ENCODE measurements at places on chromosomes 5 and 9.
A peak's percentile ranks its signal among the peaks of the same experiment; 100 is the strongest.

GRCh38 chr5:62333250-62333794 lies 27.3 kb downstream of the KIF2A start:
- DNase-seq, result no peak

DNA sequence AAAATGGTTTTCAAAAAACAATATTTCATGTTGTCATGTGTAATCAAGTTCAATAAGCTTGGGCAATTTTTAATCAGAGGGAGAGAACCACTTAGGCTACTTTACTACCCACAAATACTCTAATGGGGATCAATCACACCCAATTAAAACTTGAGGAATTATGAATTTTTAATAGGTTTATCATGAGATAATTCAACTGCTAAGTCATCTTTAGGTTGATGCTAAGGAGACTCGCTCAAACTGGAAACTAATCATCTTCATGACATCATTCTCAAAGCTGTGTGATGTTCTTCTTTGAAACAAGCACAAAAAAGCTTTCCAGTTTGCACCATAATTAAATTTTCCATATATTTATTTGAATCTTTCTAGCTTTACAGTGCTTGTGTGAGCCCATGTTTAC lies 867.5 kb downstream of the MAT2B start:
- no peak for DNase-seq

DNA sequence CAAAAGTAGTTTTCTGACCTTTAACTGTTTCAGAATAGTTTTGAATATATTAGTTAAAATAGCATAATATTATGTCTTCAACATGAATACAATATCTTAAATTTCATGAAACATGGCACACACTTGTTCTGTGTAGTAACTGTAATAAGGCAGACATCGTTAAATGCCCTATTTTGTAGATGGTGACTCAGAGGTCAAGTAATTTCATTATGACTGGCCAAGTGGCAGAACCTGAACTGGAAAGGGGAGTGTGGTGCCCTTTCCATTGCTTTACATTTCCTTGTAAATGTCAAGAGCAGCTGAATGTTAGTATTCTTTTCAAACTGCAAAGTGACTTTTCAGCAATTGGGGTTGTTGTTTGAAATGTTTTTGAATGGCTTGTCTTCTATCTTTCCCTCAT lies 201.2 kb upstream of the CDKN2B start:
- DNase-seq, result no peak

DNA sequence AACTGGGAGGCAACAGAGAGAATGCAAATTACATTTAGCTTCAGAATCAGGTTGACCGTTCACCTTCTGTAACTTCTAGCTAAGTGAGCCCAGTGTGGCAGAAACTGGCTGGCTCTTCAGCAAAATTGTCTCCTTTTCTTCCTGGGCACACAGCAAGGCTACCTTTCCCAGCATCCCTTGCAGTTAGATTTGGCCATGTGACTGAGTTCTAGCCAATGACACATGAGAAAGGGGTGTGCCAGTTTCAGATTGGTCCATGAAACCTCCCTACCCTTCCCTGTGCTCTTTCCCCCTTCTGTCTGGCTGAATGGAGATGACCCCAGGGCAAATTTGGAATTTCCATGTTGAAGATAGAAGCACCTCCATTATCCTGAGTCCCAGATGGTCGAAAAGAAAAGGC lies 72.5 kb upstream of the SMIM23 start:
- no peak for DNase-seq

DNA sequence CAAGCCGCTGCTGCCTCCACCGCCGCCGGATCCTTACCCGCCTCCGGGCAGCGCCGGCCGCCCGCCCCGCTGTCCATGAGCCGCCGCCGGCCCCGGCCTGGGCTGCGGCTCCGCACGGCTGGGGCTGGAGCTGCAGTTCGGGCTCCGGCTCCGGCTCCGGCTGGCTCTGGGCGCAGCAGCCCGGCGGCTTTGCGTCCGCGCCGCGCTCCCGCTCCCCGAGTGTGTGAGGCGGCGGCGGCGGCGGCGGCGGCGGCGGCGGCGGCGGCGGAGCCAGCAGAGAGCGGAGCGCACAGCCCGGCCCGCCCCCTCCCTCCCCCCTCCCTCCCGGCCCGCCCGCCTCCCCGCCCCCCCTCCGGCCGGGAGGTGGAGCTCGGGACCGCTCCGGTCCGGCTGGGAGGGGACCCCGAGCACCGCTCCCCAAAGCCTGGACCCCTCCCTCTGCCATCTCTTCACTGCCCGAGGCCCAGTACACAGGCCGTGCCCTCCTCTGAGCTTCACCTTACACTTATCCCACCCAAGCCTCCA lies at the start of gene PCDH1:
PCDH1 (minus strand) TSS at position 225 of the 525 bp plus-strand sequence; CDS start at position 77, 148 bp downstream.
- peak; percentile 18 for DNase-seq

DNA sequence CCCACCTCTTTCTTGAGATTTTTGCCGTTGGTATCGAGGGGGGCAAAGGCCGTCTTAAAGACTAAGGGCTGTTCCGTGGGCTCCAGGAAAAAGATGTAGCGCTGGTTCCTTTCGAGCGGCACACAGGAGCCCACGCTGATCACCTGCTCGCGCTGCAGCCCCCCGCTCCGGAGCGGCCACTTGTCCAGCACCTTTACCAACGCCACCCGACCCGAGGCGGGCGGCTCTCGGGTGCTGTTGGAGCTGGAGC lies 781 bp downstream of the NRG2 start:
- no peak for DNase-seq

GRCh38 chr5:56088967-56089829 lies 94.4 kb upstream of the IL6ST start:
- no peak for DNase-seq

DNA sequence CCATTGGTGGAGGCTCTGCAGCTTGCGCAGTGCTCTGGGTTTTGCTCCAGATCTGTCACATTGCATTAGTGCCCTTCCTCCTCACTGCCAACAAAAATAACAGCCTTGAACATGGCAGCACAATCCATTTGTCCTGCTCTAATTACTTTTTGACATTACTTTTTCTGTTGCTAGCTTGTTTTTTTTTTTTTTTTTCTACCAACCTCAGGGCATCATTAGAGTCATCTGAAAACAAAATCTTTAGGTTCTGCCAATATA lies 117.5 kb upstream of the NR5A1 start:
- DNase-seq, result no peak

DNA sequence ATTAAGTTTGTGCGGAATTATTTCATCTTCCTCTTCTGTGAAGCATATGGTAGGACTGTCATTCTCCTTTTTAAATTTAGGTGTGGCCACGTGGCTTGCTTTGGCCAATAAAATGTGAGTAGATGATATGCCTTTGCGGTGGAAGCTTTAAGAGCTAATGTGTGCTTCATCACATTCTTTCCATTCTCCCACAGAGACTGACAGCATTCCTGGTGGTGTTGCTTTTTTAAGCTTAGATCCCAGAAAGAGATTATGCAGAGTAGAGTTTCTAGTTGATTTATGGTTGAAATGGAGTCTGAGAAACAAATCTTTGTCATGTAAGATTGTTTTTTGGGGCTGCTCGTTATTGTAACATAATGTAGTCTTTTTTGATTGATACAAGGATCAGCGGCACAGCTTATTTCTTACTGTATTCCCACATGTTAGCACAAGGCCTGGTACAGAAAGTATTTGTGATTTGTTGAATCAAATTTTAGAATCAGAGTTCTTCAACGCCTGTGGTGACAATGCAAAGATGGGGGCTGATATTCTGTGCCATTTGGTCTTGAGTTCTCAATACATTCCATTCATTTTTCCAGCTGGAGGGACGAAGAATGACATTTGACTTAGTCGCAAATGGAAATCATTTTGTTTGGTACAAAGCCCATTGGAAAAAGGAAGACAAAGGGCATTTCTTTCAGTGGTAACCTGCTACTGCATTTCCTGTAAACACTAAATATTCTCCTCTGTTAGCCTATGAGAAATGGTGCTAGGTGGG lies 209.9 kb upstream of the VLDLR start:
- DNase-seq, result no peak

DNA sequence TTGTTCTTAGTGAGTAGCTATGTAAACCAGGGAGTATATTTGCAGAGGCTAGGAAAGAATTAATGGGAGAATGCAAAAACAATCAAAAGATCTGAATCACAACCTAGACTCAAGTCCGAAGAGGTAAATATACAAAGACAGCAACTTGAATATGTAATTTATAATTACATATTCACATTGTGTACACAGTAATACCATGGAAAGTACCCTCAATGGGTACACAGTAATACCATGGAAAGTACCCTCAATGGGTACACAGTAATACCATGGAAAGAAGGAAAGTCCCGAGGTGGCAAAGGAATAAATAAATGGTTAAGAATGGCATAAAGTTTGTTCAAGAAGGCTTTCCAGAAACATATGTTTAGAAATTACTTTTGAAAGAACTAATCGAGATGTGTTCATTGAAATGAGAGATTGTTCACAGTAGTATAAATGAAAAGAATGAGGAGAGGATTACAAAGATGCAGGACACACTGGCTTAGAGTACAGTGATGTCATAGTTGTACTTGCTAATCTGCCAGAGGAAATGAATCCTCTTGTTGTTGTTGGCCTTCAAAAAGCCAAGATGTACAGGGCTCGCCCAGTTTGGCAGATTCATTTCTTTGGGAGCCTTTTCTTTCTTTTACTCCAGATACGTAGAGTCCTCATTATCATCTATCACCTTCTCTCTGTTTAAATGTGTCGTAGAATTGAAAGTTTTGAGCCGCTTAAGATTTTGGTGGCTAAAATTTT lies 116.0 kb downstream of the UNC13B start:
- no peak for DNase-seq

GRCh38 chr9:94269264-94269663 lies 10.2 kb downstream of the ZNF169 start:
- no peak for DNase-seq

DNA sequence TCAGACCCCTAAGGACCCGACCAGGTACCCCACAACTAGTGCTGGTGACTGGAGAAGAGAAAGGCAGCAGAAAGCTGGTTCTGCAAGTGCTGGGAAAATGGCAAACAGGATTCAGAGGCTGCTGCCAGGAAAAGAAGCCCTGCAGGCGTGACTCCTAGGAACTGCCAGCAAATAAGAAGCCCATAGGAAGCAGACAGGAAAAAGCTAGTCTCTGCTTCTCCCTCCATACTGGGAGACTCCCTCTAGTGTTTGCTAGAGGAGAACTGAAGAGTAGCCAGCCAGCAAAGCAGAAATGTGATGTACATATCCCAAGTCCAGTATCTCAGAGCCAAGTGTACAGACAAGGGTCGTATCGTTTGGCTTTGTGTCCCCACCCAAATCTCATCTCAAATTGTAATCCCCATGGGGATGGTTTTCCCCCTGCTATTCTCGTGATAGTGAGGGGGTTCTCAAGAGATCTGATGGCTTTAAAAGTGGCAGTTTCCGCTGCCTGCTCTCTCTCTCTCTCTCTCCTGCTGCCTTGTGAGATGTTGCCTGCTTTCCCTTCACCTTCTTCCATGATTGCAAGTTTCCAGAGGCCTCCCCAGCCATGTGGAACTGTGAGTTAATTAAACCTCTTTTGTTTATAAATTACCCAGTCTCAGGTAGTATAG lies 38.1 kb upstream of the TUSC1 start:
- DNase-seq, result no peak

GRCh38 chr5:103866169-103866568 lies 303.6 kb upstream of the NUDT12 start:
- DNase-seq, result no peak

GRCh38 chr5:92678640-92679039 lies 902.4 kb downstream of the NR2F1-AS1 start:
- no peak for DNase-seq

DNA sequence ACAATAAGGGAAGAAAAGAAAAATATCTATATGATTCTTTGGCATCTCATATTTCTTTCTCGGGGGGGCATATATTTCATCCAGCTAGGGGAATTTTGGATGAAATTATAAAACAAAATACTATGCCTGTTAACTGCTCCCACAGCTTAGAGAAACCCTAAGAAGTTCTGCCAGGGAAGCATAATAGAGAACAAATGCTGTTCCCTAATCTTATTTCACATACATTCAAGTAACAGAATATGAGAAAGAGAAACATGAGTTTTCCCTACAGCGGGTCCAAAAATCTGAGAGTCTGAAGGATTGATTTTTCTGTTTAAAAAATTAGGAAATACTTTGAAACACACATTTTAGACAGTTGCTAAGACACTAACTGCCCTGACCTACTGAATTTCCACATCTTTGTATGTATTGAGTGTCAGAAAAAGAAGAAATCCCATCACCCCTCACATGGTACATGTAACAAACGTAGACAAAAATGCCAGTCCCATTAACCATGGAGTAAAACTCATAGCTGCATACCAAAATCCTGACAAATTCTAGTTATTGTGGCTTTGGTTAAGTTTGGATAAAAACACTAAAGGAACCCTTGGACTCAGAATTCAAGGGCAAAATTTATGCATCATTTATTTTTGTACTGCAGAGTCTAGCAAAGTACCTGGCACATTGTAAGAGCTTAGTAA lies 620.2 kb upstream of the DMAC1 start:
- no peak for DNase-seq

DNA sequence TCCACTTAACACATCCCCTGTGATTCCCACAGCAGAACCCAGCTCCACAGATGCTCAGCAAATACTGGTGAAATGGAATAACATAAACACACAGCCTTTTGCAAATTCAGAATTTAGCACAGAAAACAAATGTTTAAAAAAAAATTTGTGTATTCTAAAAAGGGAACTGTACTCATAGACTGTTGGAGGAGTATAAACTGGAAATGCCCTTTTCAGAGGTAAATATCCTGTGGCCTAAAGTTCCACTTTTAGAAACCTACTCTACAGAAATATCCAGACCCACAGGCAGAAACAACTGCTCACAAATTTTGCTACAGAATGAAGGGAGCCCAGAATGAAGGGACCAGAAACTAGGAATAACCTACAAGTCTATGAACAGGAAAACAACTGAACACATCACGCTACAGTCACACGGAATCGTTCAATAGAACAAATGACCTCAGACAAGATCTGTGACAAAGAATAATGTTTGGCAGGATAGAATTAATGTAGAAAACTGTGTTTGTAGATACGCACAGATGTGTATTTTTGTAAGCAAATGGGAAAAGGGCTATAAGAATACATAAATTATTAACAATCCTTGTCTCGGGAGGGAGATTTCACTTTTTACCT lies 78.5 kb downstream of the SHB start:
- DNase-seq, result no peak

DNA sequence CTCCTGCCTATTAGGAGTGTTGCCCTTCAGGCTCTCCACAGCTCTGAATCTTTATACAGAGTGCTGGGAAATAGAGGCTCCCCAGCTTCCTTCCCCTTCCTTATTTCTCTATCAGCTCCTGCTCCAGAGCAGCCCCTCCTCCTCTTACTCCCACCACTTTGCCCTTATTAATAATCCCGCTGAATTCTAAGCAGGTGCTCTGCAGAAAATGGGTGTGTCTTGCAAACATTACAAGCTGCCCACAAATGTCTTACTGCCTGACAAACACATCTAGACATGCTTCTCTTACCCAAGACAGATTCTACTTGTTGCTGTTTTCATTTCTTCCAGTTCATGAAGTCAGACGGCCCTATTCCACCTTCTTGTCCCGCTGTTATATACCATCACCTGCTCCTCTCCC lies 6.4 kb downstream of the PHF24 start:
- DNase-seq, result no peak

DNA sequence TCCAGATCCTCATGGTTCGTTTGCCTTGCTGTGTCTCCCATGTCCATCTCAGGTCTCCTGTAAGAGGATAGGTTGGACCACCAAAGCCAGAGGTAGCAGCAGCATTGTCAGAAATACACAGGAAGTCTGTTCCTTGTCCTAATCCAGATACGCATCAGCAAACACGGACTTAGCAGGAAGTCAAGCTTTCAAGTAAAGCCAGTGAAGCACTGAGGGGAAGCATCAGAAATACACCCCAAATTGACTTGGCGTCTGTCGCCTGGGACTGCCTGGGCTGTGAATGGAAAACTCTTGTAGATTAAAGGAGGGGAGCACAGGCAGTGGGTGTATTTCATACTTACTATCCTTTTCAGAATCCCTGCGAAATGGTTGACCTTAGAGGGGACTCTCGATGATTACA lies 171.3 kb downstream of the PSAT1 start:
- DNase-seq, result no peak

GRCh38 chr9:91503673-91504081 lies 80.0 kb upstream of the NFIL3 start:
- DNase-seq, result no peak
